ENCODE measurements at places on chromosomes 1 and 21.

- no peak for DNase-seq
Observed at GRCh38 chr1:58779059-58779754, 4.6 kb downstream of the JUN start.

GRCh38 chr1:201480231-201481003 lies 11.4 kb upstream of the PHLDA3 start:
- no peak for DNase-seq

DNA sequence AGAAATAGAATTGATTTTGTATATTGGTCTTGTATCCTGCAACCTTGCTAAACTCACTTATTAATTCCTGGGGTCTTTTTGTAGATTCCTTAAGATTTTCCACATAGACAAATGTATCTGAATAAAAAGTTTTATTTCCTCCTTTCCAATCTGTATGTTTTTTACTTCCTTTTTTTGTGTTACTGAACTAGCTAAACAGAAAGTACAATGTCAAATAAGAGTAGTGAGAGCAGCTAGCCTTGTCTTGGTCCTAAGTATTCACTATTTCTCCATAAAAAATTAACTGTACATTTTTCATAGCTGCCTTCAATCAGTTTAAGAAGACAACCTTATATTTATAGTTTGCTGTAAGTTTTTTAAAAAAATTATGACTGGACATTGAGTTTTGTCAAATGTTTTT lies 74.9 kb downstream of the FASLG start:
- DNase-seq, result no peak

GRCh38 chr1:203051841-203052324 lies 25.6 kb downstream of the PPFIA4 start:
- DNase-seq, result no peak

DNA sequence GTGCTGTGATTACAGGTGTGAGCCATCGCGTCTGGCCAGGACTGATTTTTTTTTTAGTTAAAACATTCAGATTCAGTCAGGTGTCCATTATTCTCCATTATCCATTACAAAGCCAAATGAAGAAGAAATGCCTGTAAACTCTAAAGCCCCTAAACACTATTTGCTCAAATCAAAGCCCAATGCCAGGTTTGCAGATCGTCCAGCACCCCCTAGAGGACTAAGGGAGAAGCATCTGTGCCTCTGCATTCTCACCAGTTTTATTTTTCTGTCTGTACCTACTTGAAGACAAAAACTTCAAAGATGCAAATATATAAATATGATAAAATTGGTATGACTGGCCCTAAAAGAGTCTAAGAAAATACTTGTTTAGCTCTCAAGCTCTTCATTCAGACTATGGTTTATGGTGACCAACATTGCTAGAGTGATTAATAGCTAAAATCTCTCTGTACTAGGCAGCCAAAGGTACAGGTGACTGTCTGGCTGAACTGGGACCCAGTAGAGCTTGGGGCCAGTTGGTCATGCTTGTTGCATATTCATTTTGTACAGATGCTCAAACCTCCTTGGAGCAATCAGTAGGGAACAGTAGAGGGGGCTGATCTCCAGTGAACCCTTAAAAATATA lies 138.4 kb downstream of the SYT2 start:
- no peak for DNase-seq

DNA sequence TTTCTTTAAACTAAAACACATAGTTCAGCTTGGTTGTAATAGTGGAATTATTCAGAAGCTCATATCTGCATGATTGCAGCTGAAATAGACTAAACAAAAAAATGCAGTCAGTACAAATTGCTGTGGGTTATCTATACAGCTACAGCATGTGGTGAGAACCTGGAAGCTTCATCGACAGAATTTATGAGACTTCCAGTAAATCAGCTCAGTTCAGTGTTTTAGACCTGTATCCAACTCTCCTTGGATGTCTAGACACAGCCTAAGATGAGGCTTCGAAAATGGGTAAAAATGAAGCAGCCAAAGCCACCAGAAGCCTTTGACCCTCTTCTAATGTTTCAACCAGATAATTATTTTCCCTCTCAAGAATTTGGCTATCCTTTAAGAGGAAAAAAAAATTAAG lies 127.1 kb upstream of the C1orf105 start:
- DNase-seq, result peak; percentile 61

DNA sequence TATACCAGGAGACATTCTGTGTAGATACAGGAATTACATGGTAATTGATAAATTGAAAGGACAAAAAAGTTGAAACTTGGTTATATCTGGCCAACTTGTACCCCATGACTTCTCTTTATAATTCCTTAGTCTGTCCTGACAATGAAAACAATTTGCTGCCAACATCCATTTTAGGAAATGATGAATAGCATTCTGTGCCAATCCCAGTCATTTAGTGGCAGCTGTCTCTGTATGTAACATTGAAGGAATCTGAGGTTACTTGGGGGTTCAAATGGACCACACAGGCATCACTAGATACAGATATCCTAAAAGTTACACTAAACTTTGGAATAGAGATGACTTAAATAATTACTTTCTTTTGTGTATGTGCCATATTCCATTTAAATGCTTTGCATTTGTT lies 38.2 kb downstream of the DHX9 start:
- no peak for DNase-seq

- no peak for DNase-seq
Observed at GRCh38 chr1:92315766-92316599, 17.1 kb downstream of the RPAP2 start.

- DNase-seq, result no peak
Observed at GRCh38 chr1:248862695-248862997, 3.8 kb upstream of the ZNF692 start.

- peak; percentile 6 for DNase-seq
Observed at GRCh38 chr1:39657923-39658485, 13.9 kb downstream of the NT5C1A start.

DNA sequence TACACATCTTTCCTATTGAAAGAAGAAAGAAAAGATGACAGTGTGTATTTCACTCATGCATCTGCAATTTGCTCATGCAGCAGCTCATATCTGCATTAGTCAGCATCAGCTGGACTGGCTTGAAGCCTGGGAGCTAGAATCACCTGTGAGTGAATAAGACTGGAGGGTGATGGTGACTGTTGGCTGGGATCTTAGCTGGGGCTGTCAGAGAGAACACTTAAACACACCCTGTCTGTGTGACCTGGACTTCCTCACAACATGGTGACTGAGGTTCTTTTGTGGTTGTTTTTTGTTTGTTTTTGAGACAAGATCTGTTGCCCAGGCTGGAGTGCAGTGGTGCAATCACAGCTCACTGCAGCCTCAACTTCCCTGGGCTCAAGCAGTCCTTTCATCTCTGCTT lies 24.9 kb downstream of the KLHDC7A start:
- no peak for DNase-seq

DNA sequence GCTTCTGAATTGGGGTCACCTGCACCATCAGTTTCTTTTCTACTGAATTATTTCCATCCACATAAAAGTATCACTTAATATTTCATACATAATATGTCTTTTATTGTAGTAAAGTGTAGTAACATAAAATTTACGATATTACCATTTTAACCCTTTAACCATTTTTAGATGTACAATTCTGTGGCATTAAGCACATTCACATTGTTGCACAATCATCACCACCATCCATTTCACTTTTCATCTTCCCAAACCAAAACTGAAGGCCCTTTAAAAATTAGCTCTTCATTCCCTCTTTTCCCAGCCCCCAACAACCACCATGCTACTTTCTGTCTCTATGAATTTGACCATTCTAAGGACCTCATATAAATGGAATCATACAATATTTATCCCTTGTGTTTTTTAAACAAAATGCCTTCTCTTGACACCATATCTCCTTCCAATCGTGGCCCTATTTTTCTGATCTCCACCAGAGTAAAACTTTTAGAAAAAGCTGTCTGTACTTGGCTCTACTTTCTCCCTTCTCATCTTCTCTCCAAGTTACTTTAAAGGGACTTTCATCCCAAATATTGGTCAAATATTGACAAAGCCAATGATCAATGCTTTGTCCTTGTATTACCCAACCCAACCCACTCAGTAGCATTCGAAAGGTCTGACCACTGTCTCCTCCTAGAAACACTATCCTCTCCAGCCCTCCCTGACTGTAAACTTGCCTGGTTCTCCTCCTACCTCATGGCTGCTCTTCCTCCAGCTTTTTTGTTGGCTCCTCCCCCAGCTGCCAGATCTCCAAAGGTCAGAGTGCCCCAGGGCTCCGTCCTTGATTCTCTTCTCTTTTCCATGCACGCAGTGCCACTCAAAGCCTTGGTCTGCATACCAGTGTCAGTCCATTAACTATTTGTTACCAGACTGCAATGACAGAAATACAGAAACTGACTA lies 44.7 kb downstream of the SLC30A10 start:
- no peak for DNase-seq

DNA sequence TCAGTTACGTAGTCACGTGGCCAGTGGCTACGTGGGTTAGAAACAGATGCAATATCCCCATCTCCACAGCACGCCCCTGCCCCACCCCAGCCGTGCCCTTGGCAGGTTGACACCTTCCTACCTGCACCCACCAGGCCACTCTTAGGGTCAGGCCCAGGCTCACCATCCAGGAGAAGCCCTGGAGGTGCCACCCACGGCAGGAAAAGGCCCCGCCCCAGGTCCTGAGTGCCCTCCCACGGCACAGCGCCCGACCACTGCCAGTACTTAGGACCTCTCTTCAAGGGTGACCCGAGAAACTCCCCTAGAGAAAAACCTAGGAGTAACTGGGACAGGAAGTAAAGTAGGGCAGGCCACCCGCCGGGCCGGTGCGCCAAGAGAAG lies 1.5 kb downstream of the C1orf35 start:
- no peak for DNase-seq

- no peak for DNase-seq
Observed at GRCh38 chr1:209051570-209051969, 531.9 kb upstream of the CAMK1G start.

DNA sequence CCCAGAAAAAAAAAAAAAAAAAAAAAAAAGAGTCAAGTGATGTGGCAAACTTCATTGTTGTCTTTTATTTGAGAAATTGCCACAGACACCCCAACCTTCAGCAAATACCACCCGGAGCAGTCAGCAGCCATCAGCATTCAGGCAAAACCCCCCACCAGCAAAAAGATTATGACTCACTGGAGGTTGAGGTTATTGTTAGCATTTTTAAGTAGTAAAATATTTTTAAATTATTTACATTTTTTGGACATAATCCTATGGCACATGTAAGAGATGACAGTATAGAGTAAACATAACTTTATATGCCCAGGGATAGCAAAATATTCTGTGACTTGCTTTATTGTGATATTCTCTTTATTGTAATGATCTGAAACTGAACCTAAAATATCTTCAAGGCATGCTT lies 95.6 kb downstream of the CENPF start:
- DNase-seq, result no peak

DNA sequence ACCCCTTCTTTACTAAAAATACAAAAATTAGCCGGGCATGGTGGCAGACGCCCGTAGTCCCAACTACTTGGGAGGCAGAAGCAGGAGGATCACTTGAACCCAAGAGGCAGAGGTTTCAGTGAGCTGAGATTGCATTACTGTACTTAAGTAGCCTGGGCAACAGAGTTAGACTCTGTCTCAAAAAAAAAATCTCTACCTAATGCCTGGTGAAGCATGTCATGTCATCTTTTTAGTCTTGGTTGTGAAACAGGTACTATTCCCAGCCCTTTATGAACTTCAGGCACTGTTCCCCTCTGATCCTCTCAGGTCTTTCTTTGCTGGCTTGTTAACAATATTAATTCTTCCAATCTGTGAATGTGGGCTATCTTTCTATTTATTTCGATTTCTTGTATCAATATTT lies 22.1 kb downstream of the PRRC2C start:
- DNase-seq, result no peak

- DNase-seq, result no peak
Observed at GRCh38 chr1:42682739-42683531, 717 bp downstream of the YBX1 start.

- DNase-seq, result no peak
Observed at GRCh38 chr1:117499071-117499470, 106.8 kb upstream of the TENT5C start.

- no peak for DNase-seq
Observed at GRCh38 chr1:117606649-117607430, 992 bp downstream of the TENT5C start.

GRCh38 chr1:109499661-109500536 lies 6.0 kb downstream of the CYB561D1 start:
- no peak for DNase-seq

DNA sequence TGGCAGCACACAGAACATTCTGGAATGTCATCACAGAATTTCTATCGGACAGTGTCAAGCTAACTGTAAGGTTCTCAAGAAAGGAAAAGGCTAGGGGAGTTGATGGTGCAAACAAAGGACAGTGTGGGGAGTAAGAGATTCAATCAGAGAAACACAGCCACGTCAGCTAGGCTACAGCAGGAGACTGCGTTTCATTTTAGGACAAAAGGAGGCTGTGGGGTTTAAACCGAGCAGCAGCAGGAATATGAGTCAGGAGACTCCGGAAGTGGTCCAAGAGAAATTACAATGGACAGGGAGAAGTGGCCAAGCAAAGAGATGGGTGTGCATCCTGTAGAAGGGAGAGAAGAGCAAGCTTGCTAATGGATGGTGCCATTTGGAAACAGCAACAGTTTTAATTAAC lies 37.4 kb upstream of the C1orf198 start:
- no peak for DNase-seq

DNA sequence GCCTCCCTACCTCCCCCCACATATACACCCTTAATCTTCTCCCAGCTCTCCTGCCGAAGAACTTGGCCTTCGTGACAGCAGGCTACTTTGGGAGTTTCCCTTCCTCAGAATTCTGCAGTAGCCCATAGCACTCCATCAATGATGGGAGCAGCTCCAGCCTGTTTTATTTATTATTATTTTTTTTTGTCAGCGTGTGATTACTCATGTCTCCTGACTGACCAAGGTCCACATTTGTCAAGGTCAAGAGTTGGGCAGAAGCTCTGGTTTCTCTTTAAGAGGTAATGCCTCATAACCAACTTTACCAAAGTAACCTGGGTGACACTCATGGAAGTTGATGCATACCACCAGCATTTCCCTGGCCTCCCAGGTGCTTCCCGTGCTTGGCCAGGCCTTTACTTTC lies 125.4 kb downstream of the ZZZ3 start:
- DNase-seq, result no peak

- no peak for DNase-seq
Observed at GRCh38 chr1:111184663-111185062, 15.8 kb downstream of the DENND2D start.

DNA sequence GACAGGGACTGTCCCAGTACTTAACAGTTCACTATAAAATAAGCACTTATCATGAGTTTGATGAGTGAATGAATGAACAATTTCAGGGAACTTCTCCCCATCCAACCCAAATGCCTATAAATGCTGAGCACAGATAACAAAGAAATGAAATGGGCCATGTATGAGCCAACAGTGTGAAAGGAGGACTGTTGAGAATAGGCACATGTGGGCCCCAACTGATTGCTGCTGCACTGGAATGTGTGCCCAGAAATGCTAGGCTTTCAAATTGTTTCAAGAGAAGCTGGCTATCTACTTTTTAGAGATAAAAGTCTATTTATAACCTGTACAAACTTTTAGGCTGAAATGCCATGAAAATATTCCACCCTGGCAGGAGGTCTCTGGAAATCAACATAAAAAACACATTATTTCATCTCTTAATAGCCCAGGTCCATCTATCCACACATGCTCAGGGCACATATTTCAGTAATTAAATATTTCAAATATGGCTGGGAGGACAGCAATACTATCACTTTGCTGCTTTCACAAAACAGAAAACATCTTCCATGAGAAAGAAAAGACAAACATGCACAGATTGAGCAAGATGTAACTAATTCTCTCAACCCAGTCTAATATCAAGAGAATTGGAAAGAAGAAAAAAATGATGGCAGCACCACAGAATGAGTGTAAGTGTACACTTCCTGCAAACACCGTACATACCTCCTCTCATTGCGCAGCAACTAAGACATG lies 49.8 kb downstream of the COLGALT2 start:
- DNase-seq, result no peak
